ENCODE measurements at places on chromosomes 2 and 18.

GRCh38 chr18:7548221-7548620 lies 18.9 kb upstream of the PTPRM start:
- DNase-seq, result no peak

GRCh38 chr18:2883076-2883735 lies 36.4 kb downstream of the EMILIN2 start:
- DNase-seq, result no peak

DNA sequence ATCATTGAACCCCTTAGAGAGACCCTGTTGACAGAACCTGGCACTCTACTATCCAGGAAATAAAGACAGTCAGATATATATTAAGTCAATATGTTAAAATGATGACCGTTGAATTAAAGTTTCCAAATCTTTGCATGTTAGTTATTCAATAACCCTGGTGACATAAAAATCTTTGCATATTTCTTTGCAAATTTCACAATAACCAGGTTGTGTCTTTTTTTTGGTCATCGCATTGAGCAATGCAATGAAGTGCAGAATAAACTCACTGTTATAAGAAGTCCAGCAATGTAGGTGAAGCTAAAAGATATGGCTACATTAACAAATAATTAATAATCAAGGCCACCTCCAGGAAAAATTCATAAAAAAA lies 596.9 kb downstream of the NYAP2 start:
- DNase-seq, result no peak

DNA sequence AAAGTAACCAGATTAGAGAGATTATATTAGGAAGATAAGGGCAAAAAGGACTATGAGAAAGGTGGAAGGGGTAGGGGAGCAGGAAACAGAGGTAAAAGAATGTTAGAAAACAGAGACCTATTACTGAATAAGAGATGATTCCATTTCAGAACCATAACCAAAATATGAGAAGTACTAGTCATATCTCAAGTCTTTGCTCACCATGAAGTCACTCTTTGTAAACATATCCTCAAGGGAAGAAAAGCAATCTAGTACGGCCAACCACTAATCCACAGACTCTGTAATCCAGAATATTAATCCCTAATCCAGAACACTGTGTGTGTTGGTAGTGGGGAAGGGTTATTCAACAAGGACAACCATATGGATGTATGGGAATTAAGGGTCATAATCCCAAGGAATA lies 92.0 kb downstream of the CDCA7 start:
- DNase-seq, result no peak
